ENCODE measurements at places on chromosomes 2 and 18.

GRCh38 chr2:240447331-240447730 lies 11.9 kb downstream of the GPC1 start:
- peaks cover 63% of the 10 kb centered on the region for H3K4me1 ChIP-seq
- no peak for DNase-seq
- no peaks in the 10 kb centered on the region for H3K27me3 ChIP-seq
- H3K27ac ChIP-seq: no peak overlapping the region
- H3K36me3 ChIP-seq: peaks cover 12% of the 10 kb centered on the region

GRCh38 chr2:168470320-168471162 lies 14.5 kb downstream of the CERS6 start:
- no peak overlapping the region for H3K27ac ChIP-seq
- H3K36me3 ChIP-seq: no peaks in the 10 kb centered on the region
- H3K4me1 ChIP-seq: peaks cover 12% of the 10 kb centered on the region
- no peaks in the 10 kb centered on the region for H3K27me3 ChIP-seq
- H3K4me3 ChIP-seq: no peak overlapping the region
- no peak for DNase-seq

DNA sequence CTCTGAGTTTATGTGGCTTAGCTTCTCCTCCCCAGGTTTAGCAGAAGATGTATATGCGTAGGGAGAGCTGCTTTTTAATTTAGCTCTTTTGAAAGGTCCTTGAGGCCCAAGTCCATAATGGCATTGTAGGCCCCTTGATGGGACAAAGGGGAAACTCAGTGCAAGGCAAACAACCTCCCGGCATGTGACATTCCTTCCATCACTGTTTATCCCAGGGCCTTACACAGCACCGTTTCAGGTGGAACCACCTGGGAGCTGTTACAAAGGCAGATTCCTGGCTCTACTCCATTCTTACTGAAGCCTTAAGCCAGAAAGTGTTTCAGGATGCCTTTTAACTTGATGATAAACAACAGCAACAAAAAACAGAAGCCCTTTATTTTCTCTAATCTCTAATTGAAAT lies 555.4 kb downstream of the SLC4A3 start:
- no peaks in the 10 kb centered on the region for H3K36me3 ChIP-seq
- H3K4me1 ChIP-seq: no peaks in the 10 kb centered on the region
- no peak overlapping the region for H3K4me3 ChIP-seq
- H3K27ac ChIP-seq: no peak overlapping the region
- DNase-seq: no peak

DNA sequence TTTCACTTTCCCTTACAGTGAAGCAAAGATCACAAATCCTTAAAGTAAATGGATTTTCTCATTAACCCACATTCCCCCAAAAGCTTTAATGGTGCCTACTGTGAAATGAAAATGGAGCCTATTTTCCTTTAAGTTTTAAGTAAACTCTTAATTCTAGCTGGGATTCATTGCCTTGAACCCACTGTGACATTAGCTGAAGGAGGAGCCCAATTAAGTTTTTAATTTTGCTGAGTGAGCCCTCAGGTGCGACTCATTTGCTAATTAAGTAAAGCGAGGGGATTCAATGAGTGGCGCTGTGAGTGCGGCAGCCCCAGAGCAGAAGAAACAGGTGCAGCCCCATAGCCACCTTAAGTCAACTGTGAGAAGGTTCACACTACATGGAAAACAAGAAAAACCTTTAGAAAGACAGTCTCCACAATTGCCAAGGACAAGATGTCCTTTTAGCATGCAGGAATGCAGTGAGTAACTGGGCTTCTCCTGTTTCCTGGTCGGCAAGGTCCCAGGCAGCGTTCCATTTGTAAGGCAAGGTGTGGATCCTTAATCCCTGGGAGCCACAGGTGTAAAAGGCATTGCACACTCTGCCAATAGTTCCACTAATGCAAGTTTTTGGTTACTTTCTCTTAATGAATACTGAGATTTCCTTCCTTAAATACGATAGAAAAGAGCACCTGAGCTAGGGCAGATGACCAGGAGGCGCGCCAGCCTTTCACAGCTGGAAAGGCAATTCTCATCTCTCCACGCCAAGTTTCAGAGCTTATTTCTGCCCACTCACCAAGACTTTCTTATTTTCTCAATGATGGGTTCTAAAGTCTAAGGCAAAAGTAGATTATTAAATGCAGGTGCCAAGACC lies 87.7 kb downstream of the TMEM18 start:
- no peaks in the 10 kb centered on the region for H3K36me3 ChIP-seq
- H3K4me3 ChIP-seq: no peak overlapping the region
- peaks cover 4% of the 10 kb centered on the region for H3K27me3 ChIP-seq
- H3K27ac ChIP-seq: no peak overlapping the region
- no peaks in the 10 kb centered on the region for H3K4me1 ChIP-seq
- DNase-seq: no peak

DNA sequence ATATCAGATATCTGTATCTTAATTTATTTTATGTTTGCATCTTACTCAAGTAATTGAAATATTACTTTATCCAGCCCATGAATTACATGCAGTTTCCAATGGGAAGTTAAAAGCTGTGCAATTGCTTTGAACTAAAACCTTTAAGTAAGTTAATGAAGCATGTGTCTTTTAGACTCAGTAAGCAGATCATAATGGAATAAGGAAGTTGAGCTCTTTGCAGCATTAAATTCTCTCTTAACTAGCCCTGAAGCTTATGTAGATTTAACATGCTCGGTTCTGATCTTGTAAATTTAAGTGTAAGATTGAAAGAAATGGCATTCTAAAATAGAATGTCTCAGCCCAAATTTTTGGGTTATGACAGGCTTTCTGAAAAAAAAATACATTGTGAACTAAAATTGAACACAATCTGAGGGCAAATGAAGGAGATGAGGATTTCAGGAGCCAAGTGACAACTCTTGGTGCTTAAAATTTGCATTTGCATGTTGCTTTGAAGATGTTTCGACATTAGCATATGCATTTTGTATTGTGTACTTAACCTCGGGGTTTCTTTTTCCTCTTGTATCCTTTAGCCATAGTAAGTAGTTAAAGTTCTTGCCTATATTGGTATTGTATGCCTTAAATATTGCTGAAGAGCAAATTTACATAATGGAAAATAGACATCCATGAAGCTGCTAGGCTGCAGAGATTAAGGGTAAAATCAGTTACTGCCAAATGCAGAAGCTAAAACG lies 297.8 kb upstream of the KCNJ3 start:
- no peaks in the 10 kb centered on the region for H3K4me1 ChIP-seq
- no peaks in the 10 kb centered on the region for H3K27me3 ChIP-seq
- no peak overlapping the region for H3K27ac ChIP-seq
- no peak for DNase-seq
- H3K36me3 ChIP-seq: no peaks in the 10 kb centered on the region

DNA sequence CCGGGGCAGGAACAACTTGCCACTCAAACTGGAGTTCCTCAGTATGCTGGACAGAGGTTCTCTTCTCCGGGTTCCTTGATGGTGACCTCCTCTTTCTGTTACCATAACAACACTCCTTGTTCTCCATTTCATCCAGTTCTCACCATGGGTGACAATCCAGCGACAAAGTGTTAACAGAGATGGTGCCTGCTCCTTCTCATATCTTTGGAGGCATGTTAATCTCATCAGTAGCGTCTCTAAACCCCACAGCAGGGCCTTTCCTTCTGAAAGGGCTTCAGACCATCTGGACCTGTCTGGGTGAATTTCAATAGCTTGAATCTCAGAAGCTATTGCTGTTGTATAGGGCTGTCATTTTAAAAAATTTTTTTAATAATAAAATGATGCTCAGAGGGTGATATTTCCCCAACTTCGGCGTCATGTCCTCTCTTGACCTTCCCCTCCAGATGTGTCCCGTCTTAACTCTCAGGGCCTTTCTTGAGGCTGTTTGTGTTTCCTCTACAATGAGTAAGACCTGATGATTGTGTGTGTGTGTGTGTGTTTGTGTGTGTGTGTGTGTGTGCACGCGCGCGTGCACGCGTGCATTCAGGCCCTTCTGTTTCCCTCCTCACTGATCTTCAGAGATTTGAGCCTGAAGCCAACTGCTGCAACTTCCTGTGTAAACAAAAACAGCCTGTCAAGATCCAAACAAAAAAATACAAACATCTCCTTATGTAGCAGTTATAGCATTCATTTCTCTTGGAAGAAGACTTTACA lies 24.3 kb upstream of the CETN1 start:
- H3K27me3 ChIP-seq: no peaks in the 10 kb centered on the region
- H3K36me3 ChIP-seq: no peaks in the 10 kb centered on the region
- no peaks in the 10 kb centered on the region for H3K4me1 ChIP-seq
- H3K27ac ChIP-seq: no peak overlapping the region
- H3K4me3 ChIP-seq: no peak overlapping the region

DNA sequence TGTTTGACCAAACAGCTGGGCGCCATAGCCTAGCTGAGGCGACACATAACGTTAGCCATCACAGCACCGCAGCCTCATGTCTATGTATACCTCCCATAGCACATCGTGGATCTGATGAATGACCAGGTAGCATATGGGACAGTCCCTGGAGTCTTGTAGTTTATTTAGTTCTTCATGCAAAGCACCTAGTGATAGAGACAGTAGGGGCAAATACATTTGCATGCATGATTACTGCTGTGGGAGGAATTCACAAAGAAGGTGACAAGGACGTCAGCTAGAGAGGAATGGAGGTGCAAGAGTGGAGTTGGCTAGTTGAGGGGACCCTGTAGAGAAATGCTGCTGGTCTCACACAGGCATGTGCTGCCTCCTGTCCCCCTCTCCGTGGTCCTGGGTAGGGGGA lies 478.9 kb upstream of the HS6ST1 start:
- DNase-seq: no peak
- no peaks in the 10 kb centered on the region for H3K27me3 ChIP-seq
- H3K27ac ChIP-seq: no peak overlapping the region

GRCh38 chr2:187435756-187436155 lies 12.3 kb downstream of the CALCRL start:
- DNase-seq: no peak
- no peak overlapping the region for H3K4me3 ChIP-seq
- H3K36me3 ChIP-seq: no peaks in the 10 kb centered on the region
- peaks cover 6% of the 10 kb centered on the region for H3K4me1 ChIP-seq
- no peak overlapping the region for H3K27ac ChIP-seq

GRCh38 chr2:28449488-28450395 lies 46.1 kb upstream of the PLB1 start:
- H3K4me1 ChIP-seq: peaks cover 78% of the 10 kb centered on the region
- H3K27ac ChIP-seq: peak overlapping the region; percentile 82
- no peak for DNase-seq
- no peaks in the 10 kb centered on the region for H3K36me3 ChIP-seq
- H3K27me3 ChIP-seq: no peaks in the 10 kb centered on the region
- no peak overlapping the region for H3K4me3 ChIP-seq

- peaks cover 2% of the 10 kb centered on the region for H3K36me3 ChIP-seq
- H3K4me3 ChIP-seq: no peak overlapping the region
- no peak for DNase-seq
- H3K4me1 ChIP-seq: peaks cover 8% of the 10 kb centered on the region
Measured at GRCh38 chr2:134458473-134458853, 204.6 kb downstream of the MGAT5 start.

GRCh38 chr2:108594982-108595464 lies 60.8 kb downstream of the LIMS1 start:
- no peak for DNase-seq
- peak overlapping the region; percentile 93 for H3K27ac ChIP-seq
- no peaks in the 10 kb centered on the region for H3K27me3 ChIP-seq
- H3K4me3 ChIP-seq: peak overlapping the region; percentile 41
- peaks cover 40% of the 10 kb centered on the region for H3K4me1 ChIP-seq
- no peaks in the 10 kb centered on the region for H3K36me3 ChIP-seq

DNA sequence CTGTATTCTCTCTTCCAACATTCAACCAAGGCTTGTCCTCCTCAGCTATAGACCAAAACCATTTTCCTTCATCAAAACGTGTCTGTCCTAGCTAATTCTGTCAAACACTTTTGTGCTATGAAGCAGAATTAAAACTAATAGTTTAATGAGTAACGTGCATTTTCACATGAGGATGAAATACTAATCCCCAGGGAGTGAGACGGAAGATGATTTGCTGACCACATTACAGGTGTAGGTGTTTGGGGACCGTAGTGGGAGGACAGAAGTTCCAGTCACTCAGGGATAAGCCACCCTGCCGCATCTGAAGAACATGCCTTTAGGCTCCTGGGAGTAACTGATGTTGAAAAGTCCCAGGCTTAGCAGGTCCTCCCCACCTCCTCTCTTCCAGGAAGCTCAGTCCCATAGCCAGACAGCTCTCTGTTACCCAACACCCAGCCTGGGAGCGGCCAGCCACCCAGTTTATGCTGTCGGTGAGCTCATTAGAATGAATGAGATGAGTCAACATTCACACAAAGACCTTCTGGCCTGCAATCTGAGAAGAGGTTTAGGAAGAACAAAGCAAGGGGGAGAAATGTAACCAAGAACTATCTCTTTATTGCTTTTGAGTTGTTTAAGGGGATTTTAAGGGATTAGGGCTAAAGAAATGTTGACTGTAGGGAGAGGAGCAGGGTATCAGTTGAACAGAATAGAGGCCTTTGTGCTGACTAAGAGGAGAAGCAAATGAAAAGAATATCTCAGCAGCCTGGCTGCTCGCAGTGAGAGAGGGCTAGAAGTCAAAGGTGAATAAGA lies 122.5 kb downstream of the FOXI3 start:
- H3K4me3 ChIP-seq: no peak overlapping the region
- peak; percentile 11 for DNase-seq
- no peaks in the 10 kb centered on the region for H3K27me3 ChIP-seq
- no peak overlapping the region for H3K27ac ChIP-seq
- peaks cover 5% of the 10 kb centered on the region for H3K4me1 ChIP-seq
- no peaks in the 10 kb centered on the region for H3K36me3 ChIP-seq

DNA sequence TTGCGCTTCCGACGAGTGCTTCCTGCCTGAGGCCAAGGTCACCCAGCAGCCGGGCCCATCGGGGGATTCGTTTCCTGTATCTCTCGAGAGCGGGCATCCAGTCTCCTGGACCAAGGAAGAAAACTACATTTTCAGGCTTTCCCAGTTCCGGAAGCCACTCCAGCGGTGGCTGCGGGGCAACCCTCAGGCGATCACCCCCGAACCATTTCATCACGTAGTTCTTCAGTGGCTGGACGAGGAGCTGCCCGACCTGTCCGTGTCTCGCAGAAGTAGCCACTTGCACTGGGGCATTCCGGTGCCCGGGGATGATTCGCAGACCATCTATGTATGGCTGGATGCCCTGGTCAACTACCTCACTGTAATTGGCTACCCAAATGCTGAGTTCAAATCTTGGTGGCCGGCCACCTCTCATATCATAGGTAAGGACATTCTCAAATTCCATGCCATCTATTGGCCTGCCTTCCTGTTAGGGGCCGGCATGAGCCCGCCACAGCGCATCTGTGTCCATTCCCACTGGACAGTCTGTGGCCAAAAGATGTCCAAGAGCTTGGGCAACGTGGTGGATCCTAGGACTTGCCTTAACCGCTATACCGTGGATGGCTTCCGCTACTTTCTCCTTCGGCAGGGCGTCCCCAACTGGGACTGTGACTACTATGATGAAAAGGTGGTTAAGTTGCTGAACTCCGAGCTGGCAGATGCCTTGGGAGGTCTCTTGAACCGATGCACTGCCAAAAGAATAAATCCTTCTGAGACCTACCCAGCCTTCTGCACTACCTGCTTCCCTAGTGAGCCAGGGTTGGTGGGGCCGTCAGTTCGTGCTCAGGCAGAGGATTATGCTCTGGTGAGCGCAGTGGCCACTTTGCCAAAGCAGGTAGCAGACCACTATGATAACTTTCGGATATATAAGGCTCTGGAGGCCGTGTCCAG lies 1.0 kb downstream of the MARS2 start:
- H3K4me1 ChIP-seq: peaks cover 21% of the 10 kb centered on the region
- H3K27ac ChIP-seq: peak overlapping the region; percentile 17
- no peaks in the 10 kb centered on the region for H3K27me3 ChIP-seq
